ENCODE measurements at places on chromosomes 12 and 14.
A peak's percentile ranks its signal among the peaks of the same experiment; 100 is the strongest.

DNA sequence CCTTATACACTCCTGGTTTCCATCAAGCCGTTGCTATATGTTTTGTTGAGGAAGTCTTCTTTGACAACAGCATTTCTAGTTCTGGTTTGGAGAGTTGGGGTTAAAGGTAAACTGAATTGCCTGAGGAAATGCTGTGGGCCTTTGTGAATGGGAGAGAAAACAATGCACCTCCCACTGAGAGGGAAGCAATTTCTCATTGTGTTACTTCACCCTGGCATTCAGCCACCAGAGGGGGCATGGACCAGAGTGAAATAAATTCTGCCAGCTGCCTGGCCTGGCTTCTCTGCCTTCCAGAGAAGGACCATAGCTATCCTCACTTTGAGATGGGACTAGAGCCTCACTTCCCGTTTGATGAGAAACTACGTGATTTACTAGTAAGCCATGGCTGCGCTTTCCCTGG is 475.3 kb downstream of the EGLN3 start:
- DNase-seq, result peak; percentile 90

DNA sequence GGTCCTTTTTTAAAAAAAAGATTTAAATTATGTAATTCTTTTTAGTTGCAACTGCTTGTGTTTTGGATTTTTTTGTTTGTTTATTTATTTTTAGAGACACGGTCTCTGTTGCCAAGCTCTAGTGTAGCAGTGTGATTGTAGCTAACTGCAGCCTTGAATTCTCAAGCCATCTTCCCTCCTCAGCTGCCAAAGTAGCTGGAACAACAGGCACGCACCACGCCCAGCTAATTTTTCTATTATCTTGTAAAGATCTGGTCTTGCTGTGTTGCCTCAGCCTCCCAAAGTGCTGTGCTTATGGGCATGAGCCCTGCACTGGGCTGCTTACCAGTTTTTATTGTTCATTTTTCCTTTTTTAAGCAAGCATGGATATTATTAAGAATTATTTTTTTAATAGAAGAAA is 10.6 kb upstream of the ART4 start:
- DNase-seq, result no peak

DNA sequence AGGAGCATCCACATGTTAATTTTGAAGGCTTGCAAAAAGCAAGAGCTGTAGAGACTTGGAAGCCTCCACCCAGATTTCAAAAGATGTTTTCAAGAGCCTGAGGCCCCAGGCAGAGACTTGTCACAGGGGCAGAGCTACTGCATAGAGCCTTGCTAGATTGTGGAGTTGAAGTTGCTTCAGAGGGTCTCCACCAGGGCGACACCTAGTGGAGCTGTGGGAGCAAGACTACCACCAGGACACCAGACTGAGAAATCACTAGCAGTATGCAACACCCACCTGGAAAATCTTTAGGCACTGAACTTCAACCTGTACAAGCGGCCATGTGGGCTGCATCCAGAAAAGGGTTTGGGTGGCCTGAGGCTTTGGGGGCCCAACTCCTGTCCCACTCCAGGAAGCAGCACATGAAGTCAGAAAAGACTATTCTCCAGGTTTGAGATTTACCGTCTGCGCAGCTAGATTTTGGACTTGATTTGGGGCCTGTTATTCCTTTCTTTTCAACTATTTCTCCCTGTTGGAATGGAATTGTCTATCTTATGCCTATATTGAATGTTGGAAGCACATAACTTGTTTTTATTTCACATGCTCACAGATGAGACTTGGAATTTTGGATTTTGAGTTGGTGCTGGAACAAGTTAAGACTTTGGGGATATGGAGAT is 508.6 kb downstream of the FLRT2 start:
- peak; percentile 17 for DNase-seq

GRCh38 chr14:60079723-60080122 is 12.0 kb upstream of the PCNX4 start:
- no peak for DNase-seq

DNA sequence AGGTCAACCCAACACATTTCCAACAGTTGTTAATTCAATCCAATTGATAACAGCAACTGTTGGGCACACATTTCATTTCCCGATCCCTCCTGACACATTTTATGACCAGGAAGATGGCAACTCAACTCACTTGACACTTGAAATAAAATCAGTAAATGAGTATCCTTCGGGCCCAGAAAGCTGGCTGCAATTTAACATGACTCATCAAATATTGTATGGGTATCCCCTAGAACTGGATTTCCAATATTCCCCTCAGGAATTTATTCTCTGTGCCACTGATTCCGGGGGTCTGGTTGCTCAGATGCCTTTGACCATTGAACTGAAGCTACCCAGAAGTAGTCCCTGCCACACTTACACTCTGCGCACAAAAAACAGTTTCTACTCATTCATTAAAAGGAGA is 42.1 kb downstream of the INTS13 start:
- DNase-seq, result no peak

- DNase-seq, result no peak
Observed at GRCh38 chr12:130480231-130480630, 142.5 kb downstream of the PIWIL1 start.

DNA sequence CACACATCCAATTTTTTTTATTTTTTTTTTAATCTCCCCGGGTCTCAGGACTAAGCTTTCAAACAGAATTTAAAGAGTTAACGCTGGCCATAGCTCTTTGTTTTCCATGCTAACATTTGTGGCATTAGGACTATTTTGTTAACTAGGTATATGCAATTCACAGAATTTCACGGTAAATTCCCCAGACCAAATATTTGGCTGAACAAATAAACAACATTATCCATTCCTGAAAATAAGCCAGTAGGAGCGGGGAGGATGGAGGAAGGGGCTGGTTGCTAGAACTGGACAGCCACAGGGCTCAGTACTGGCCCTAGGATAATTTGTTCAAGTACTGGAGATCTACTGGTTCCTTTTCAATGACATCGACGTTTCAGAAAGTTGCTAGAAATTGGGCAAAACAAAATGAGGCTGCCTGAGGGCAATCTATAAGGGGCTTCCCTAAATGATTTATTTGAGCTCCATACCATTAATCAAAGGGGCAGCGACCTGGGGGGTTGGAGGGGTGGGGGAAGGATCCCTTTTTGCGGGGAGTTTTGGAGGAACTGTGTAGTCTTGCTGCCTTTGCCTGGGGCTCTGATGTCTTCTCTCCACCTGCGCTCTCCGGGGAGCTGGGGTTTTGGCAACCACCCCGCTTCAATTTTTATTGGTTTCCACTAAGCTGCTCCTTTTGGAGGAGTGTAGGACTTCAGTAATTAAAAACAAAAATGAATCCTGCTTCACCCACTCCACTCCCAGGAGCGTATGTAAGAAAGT is 9.0 kb downstream of the BMP4 start:
- no peak for DNase-seq

GRCh38 chr14:83255015-83255726 is 1721.5 kb upstream of the SEL1L start:
- DNase-seq, result no peak

DNA sequence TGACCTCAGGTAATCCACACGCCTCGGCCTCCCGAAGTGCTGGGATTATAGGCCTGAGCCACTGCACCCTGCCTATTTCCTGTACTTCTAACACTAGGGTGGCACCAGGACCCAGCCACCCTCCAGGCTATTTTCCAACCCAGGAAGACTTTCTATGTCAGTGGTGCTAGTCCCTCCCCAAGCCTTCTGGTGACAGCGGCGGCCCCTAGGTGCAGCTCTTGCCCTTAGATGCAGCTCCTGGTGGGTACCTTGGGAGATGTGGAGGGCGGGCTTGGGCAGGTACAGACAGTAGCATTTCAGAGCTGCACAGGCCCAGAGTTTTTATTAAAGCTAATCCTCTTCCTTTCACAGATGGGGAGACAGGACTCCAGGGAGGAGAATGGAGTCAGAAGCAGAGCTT is 62.8 kb downstream of the SRRM4 start:
- DNase-seq, result no peak

DNA sequence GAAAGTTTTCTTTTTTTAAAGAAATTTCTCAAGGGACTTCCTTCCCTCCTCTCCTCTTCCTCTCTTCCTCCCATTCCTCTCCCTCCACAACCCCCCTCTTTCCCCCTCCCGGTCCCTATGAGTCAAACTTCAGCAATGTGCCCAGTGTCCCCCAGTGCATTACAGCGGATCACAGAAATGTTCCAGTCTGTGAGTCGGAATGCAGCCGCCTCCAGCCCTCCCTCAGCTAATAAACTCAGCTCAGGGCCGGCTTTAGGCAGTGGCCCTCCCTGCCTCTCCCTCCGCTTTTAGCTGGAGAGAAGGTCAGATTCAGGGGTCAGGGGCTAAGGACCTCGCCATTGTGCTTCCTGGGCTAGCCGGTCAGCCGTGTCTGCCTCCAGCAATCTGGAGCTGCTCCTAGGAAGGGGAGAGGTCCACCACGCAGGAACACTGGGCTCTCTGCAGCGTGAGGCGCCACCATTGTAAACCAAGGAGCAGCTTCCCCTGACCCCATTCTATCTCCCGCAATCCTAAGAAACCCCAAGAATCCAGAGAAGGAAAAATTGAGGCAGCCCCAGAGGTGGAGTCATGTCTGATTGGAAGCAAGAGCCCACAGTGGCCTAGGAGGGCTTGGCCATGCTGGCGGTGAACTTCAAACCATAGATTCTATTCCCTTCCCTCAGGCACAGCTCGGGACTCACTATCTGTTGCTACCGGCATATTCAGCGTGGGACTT is 1.1 kb upstream of the HDAC7 start:
- DNase-seq, result peak; percentile 92

GRCh38 chr12:50746431-50746830 is 17.5 kb upstream of the ATF1 start:
- DNase-seq, result no peak

GRCh38 chr12:24424889-24425600 is 475.6 kb upstream of the SOX5 start:
- no peak for DNase-seq

- DNase-seq, result no peak
Observed at GRCh38 chr12:40643506-40643905, 48.7 kb upstream of the CNTN1 start.

GRCh38 chr12:40106655-40107054 is 774 bp upstream of the SLC2A13 start:
- DNase-seq, result no peak

- DNase-seq, result peak; percentile 70
Observed at GRCh38 chr12:51814311-51815088, 34.0 kb downstream of the FIGNL2 start.

- DNase-seq, result peak; percentile 92
Observed at GRCh38 chr12:51590347-51591015, 552 bp upstream of the SCN8A start.

DNA sequence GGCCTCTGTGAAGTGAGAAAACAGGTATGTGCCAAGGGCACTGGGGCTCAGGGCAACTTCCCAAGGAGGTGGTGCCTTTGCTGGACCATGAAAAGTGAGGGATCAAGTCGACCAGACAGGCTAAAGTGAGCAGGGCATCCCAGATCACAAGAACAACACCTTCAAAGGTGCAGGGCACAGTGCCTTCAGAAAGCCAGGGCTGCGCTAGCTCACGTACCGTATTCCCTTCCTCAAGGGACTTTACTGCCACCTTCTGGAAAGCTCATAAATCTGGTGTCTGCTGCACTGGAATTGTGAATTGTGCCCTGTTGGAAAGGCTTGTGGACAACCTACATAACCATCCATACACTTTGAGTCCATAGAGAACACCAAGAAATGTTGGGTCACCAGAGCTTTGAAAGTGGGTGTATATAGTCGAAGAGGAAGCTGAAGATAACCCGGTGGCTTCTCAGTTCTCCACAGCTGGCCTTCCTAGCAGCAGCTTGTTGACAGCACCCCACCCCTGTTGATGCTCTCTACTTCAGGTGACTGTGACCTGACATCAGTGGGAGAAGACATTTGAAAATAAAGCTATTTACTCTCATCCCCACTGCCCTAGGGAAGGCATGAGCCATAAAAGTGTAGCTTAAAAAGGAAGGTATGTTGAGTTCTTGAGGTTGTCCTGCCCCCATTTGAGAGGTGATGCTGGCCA is 24.5 kb downstream of the FIGNL2 start:
- DNase-seq, result no peak

DNA sequence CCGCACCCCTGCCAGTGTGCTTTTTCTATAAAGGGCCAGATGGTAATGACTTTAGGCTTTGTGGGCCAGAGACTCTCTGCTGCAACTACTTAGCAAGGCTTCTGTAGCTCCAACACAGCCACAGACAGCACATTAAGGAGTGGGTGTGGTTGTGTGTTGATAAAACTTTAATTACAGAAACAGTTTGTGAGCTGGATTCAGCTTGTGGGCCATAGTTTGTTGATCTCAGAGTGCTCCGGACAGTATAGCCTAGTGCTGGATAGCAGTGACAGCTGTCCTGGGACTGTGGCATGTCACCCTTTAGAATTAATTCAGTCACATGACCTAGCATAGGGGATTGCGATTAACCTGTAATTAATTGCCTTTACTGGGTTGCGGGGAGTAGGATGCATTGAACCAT is 109.7 kb downstream of the ZNF664 start:
- DNase-seq, result no peak
